SW 1271 (cell line): ENCODE measurements at places on chromosomes 5 and 9.

GRCh38 chr9:118522093-118523028 is 818.2 kb downstream of the TLR4 start:
- peak; percentile 17 for DNase-seq

DNA sequence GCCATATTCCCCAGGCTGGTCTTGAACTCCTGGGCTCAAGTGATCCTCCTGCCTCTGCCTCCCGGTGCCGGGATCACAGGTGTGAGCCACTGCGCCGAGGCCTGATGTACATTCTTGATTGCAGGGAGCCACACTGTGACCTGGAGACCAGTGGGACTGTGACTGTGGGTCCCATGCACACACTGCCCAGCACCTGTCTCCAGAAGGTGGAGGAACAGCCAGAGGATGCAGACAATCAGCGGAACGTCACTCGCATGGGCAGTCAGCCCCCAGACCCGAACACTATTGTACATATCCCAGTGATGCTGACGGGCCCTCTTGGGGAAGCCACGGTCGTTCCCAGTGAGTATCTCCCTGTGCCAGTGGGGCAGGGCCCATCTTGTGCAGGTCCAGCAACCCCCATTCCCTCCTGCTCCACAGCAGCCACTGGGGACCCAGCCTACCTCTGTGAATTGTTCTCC is 147.3 kb downstream of the CACNA1B start:
- no peak for DNase-seq

DNA sequence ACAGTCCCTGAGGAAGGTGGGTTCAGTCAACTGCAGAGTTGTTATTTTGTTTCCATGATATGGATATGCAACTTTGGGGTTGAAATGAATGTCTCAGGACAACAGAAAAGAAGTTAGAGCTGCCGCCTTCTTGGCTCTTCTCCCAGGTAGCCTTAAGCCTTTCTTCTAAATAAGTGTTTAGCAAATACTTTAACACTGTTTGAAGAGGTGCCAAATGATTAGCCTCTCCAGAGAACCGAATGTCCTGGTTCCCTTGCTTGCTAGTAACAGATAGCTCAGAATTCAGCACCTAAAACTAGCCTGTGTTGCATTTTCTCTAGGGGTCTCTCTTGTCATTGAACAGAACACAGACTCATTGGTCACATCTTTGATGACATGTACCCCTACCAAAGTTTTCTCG is 127.7 kb upstream of the PIK3R1 start:
- DNase-seq: no peak

DNA sequence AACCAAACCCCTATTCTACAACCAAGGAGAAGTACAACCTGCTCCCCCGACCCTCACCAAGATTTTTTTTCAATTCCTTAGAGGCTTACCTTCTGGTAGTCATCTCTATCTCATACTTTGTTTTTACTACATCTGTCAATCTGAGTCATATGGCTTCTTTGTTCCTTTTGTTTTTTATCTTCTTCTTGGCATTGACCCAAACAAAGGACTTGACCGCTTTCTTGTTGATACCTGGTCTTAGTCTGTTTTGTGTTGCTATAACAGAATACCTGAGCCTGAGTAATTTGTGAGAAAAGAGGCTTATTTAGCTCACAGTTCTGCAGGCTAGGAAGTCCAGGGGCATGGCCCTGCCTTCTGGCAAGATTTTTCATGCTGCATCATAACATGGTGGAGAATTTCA is 352.7 kb downstream of the MLLT3 start:
- no peak for DNase-seq

GRCh38 chr5:179484761-179485160 is 65.6 kb upstream of the RUFY1 start:
- DNase-seq: no peak

- no peak for DNase-seq
Measured at GRCh38 chr5:176870110-176870591, 29.0 kb downstream of the HK3 start.
